Stimulated activated CD4-positive, alpha-beta T cell treated with anti-CD3 and anti-CD28 coated beads, Interleukin-15, amount 100 ng/mL, for 24 hours (primary cell): ENCODE measurements at places on chromosomes 11 and 22.

GRCh38 chr11:106461839-106462545, 384.5 kb downstream of the AASDHPPT start:
- no peak for DNase-seq

DNA sequence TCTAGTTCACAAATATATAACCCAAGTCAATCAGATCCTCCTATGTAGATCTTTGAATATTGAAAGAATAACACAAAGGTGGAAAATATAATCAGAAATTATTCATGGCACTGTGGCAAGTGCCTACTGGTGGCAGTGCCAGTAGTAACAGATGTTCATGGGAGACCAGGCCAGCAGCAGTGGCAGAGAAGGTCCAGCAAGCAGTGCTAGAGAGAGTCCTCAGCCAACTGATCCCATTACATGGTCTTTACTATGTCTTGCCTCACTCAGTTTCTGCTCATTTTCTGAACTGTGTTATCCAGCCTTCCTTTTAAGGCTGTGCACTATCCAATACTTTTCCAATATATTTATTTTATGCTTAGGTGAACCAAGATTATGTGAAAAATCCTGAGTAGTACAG, 124.9 kb downstream of the MRTFA start:
- no peak for DNase-seq

DNA sequence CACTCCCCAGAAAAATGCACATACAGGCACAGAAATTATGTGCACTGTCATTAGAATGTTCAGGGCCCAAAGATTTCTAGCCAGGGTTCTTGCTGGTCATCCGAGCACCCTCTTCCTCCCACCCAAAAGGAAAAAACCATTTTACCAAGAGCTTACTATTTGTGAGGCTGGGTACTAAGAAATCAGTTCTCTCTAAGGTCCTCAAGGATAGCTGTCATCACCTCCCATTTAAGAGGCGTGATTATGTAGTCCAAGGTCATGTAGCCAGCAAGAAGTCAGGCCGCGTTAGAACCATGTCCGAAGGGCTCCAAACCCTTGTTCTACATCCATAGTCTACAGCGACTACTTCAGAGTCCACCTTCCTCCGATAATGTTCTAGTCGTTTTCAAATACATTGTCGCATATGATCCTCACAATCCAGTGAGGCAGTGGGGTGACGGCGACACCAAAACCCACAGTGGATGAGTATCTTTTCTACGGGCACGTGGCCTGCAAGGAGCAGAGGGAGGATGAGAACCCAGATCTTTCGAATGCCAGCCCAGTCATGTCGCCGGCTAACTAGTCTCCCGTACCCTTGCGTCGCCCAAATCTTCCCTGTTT, 634 bp downstream of the TIMM8B start:
- DNase-seq, result peak; percentile 59

GRCh38 chr22:23157560-23158515, 12.6 kb downstream of the RAB36 start:
- DNase-seq, result no peak
